T-cell (primary cell): ENCODE measurements at places on chromosomes 11 and 22.
A peak's percentile ranks its signal among the peaks of the same experiment; 100 is the strongest.

DNA sequence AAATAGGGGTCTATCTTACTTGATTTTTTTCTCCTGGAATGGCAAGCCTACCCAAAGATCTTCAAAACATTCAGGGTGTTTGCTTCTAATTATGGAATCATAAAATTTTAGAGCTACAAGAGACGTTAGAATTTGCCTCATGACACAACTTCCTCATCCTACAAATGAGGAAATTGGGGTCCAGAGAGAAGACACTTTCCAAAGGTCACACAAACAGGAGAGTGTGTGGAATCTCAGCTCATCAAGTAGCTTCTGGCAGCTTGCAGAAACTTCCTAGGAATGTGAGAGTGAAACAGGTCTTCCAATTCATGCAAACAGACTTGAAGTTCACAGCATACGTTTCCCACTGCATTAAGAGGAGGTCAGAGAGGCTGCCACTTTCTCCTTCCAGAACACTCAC lies 976.0 kb downstream of the OPCML start:
- no peak for DNase-seq

GRCh38 chr22:17781319-17782031 lies 7.2 kb upstream of the BID start:
- DNase-seq, result peak; percentile 23

- DNase-seq, result no peak
These were observed 33.0 kb downstream of the ATXN10 start for GRCh38 chr22:45704648-45705047.

- no peak for DNase-seq
These were observed 55.1 kb upstream of the SEPTIN5 start for GRCh38 chr22:19658967-19659804.

DNA sequence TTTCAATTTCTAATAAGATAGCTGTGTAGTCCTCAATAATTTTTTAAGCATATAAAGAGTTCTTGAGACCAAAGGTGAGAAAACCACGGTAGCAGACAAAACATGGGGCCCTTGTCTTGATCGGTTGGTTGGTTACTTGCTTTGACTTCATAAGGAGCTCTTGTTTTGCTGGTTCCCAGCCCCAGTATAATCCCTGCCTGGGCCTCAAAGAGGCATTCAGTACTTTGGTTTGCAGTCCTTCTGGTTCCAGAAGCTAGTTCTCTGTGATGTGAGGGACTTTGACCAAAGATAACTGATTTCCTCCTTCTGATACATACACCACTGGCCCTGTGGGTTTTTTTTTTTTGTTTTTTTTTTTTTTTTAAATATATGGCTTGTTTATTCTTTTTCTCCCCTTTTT lies 17.1 kb downstream of the MARK2 start:
- DNase-seq, result no peak

DNA sequence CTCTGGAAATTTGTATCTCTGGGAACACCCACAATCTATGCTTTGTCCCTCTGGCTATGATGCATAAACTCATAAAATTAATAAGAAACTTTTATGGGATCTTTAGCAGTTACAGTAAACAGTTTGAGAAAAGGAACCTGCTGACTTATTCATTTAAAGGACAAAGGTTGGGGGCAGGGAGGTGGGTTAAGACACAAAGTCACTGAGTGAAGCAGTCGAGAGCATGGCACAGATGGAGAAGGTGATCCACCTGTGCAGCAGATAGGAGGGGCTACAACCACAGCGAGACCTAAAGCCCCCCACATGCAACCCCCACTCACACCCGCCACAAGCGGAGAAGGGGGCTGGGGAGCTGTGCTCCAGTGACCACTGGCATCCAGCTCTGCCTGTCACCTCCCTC lies 45.0 kb downstream of the SMCO4 start:
- no peak for DNase-seq

GRCh38 chr11:78373689-78374088 lies 43.9 kb downstream of the GAB2 start:
- DNase-seq, result no peak

DNA sequence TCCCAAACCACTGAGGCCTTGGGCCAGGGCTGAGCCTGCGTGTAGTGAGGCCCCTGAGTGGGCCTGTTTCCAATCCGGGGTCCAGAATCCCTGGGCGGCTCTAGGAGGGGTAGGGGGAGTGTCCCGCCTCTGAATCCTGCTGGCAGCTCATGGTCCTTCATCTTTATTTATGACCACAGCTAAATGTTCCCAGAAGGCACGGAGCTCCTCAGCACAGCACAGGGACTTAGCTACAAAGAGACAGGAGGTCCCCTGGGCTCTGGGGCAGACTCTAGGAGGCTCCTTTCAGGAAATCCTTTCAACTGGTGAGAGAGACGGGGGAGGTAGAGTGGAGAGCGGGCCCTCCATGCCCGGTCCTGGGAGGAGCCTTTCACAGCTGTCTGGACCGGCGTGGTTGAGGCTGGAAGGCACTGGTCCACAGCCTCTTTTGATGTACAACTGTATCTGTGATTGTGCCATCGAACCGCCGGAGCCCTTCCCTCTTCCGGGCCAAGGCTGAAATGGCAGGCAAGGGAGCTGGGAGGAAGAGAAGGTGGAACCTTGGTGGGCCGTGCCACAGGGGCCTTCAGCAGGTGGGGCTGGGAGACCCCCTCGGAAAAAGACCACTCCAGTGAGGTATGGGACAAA lies 46.8 kb downstream of the SCUBE1 start:
- no peak for DNase-seq

DNA sequence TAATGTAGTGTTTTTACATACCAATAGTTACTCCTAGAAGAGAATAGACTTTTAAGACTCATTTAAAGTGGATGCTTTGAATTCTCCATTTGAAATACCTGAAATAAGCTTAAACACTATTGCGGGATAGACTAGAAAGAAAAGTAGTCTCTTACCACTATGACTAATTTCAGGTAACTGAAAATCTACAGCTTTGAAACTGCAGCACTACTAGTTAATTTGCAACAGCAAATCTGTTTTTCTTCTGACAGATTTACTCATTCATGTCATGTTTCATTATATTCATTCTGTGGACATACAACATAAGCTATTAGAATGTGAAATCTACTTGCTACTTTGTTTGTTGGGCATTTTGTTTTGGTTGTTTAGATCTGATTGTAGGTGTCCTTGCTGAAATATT lies 153.6 kb downstream of the MAML2 start:
- no peak for DNase-seq

- DNase-seq, result no peak
These were observed 22.2 kb downstream of the SVIP start for GRCh38 chr11:22807391-22807790.

DNA sequence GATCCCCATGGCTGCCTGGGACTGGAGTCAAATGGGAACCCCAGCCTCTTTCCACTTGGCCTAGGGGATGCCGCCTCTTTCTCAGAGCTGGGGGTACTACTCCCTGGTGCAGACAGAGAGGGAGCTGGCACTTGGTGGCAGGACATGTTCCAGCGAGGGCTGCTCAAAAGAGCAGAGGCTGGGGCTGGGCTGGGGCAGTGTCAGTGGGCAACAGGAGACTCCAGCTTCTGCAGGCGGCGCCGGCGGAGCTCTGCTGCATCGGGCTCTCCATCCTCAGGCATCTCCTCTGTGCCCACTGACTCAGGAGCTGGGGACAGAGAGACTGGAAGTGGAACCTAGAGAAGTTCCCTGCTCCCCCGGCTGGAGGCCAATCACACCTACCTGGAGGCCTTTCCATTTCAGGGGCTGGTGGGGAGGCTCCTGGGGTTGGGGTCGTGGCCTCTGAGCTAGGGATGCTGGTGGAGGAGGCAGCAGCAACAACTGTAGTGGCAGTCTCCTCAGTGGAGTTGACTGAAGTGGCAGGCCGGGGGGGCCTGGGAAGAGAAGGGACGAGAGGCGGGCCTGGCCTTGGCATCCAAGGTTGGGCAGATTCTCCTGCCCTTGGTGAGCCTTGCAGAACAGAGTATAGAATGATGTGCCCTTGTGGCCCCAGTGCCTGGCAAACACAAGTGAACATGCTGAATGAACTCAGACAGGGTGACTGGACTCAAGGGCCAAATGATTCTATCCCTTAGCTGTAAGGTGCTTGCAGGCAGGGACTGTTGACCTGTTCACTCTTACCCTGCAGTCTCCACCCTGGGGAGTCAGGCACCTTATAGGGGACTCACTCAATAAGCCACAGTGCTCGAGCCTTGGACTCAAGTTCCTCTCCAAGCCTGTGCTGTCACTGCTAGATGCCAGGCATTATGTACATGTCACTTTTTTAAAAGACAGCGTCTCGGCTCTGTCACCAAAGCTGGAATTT lies 5.9 kb downstream of the SYVN1 start:
- no peak for DNase-seq

- DNase-seq, result no peak
These were observed 1291.0 kb downstream of the TBC1D22A start for GRCh38 chr22:48053486-48053885.

DNA sequence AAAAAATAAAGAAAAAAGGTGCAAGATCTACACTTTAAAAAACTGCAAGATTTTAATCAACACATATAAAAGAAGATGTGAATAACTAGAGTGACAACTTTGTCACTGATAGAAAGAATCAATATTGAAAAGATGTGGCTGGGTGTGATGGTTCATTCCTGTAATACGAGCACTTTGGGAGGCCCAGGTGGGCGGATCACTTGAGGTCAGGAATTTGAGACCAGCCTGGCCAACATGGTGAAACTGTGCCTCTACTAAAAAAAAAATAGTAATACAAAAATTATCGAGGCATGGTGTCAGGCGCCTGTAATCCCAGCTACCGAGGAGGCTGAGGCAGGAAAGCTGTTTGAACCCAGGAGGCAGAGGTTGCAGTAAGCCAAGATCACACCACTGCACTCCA lies 21.0 kb upstream of the FBLN1 start:
- no peak for DNase-seq

DNA sequence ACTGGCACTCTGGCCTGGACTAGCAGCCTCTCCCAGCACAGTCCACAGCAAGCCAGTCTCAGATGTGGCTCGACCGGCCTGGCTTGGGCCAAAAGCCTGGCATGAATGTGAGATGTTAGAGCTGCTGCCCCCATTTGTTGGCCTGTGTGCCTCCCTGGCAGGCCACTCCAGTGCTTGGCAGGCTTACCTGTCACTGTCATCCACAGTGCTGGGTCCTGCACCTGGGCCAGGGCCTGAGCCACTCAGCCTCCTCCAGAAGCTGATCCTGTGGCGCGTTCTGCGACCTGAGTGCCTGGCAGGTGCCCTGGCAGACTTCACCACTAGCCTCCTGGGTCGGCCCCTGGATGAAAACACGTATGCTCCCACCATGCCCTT lies 36.1 kb downstream of the RRP8 start:
- DNase-seq, result no peak

- no peak for DNase-seq
These were observed 10.7 kb downstream of the LSP1 start for GRCh38 chr11:1863352-1864216.

DNA sequence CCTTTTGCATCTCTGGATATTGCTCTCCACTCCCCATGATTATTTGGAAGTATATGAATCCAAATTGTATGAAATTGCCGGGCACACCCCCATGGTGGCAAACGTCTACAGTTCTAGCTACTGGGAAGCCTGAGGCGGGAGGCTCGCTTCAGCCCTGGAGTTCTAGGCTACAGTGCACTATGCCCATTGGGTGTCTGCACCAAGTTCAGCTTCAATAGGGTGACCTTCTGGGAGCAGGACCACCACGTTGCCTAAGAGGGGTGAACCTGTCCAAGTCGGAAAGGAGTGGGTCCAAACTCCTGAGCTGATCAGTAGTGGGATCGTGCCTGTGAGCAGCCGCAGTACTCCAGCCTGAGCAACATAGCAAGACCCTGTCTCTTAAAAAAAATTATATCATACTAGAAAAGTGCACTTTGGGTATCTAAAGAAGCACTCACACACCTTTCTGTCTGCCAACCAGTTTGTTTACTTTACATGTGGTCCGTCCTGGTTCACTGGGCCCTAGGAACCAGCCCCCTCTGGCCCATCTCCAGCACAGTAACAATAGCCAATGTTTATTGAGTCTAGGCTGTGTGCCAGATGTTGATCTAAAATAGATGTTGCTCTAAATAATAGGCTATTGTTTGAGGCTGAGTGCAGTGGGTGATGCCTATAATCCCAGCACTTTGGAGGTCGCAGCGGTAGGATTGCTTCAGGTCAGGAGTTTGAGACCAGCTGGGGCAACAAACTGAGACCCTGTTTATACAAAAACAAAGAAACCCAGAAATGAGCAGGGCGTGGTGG lies 16.4 kb upstream of the KAT5 start:
- no peak for DNase-seq

DNA sequence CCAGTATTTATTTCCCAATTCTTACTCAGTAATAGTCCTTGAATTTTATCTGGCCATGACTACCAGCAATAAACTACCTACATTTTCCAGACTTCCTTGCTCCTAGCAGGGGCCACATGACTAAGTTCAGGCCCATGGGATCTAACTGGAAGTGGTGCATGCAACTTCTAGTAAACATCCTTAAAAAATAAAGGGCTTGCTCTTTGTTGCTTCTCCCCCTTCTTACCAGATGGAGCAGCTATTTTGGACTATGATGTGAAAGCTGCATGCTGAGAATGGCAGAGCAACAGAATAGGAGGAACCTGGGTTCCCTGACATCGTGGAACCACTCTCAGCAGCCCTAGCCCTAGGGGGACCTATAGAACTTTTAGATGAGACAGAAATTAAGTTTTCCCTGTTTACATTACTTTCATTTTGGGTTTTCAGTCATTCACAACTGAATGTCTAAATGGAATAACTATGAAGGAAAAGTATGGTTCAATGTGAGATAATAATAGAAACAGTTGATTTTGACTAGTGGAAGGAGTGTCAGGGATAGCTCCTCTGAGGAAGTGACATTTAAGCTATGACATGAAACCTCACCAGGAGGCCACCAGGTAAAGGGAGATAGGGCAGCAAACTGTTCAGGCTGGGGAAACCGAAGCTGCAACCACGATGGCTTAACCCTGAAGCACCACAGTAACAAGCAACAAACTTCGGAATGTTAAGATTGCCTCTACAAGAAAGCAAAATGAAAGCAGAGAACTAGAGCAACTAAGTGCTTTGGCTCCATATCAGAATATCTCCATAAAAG lies 48.9 kb downstream of the PHF21A start:
- DNase-seq, result no peak

DNA sequence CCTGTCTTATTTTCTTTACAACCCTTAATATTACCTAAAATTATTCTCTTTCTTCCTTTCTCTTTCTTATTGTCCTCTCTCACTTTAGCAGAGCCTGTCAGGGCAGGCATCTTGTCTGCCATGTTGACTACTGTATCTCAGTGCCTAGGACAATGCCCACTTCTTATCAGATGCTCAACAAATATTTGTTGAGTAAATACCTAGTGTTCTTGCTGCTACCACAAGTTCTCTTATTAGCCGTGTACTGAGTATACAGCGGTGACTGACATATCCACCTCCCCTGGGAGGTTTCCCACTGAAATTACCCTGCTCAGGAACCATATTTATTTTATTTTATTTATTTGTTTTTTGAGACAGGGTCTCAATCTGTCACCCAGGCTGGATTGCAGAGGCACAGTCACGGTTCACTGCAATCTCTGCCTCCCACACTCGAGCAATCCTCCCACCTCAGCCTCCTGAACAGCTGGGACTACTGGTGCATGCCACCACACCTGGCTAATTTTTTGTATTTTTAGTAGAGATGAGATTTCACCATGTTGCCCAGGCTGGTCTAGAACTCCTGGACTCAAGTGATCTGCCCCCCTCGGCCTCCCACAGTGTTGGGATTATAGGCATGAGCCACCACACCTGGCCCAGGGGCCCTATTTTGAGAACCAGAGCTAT lies 6.7 kb downstream of the HPX start:
- DNase-seq, result no peak
